ENCODE measurements at places on chromosomes 5 and 9.
A peak's percentile ranks its signal among the peaks of the same experiment; 100 is the strongest.

DNA sequence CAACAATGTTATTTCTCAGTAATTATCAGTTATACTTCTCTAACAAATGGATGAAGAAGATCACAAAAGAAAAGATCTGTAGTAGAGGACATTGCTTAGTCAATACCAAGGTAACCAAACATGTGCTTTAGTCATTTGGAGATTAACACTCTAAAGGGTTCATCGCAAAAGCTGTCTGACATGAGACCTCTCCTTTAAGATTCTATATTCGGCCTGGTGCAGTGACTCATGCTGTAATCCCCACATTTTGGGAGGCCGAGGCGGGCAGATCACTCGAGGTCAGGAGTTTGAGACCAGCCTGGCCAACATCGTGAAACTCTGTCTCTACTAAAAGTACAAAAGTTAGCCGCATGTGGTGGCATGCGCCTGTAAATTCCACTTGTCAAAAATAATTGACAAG is 18.3 kb upstream of the CKMT2 start:
- no peak for DNase-seq

GRCh38 chr5:93249651-93250289 is 331.2 kb downstream of the NR2F1-AS1 start:
- no peak for DNase-seq

DNA sequence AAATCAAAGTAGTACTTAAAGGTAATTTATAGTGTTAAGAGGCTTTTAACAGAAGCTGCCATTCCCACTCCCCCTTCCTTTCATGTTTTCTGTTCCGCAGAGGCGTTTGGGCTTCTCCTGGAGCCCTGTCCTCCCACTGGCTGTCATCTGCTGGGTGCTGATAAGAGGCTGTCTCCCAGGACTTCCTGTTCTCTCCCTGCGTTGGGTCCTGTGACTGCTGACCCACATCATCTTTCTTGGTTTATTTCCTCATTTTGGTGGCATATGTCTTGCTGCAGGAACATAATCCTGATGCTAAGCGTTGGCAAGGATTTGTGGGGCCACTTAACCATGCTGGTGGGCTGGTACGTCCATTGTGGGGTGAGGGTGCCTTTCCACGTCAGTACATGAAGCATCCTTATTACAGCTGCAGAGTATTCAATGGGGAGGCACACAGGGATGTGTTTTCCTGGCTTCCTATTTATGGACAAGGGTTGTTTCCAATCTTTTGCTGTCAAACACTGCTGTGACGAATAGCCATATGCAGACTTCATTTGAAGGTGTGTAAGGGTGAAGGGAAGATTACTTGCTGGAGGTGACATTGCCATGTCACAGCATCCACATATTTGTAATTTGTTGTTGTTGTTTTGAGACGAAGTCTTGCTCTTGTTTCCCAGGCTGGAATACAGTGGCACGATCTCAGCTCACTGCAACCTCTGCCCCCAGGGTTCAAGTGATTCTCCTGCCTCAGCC is 22.3 kb upstream of the RNF130 start:
- no peak for DNase-seq

GRCh38 chr5:81768935-81769452 is 18.1 kb upstream of the SSBP2 start:
- DNase-seq: no peak

- DNase-seq: no peak
These were observed 312.2 kb downstream of the SPOCK1 start for GRCh38 chr5:137186759-137187461.

GRCh38 chr5:115813719-115814118 is 2.7 kb downstream of the CDO1 start:
- no peak for DNase-seq

- no peak for DNase-seq
These were observed 22.3 kb downstream of the NDUFS6 start for GRCh38 chr5:1823381-1824034.

DNA sequence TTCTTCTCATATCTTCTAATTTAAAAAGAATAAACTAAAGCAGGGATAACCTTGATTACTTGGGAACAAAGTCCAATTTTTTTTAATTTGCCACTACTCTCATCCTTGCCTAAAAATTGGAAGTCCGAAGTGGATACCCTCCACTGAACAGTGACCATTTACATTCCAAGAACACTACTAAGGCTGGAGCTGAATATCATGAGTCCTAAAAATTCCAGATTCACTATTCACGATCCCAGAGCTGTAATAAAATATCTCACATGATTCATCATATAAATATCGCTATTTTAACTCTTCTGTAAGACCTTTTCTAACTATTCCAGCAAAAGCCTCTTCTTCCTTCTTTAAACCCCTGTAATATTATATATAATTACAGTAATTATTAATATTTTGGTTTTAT is 57.4 kb downstream of the ATPSCKMT start:
- no peak for DNase-seq

- no peak for DNase-seq
These were observed 47.3 kb downstream of the SLC1A1 start for GRCh38 chr9:4537581-4537980.

DNA sequence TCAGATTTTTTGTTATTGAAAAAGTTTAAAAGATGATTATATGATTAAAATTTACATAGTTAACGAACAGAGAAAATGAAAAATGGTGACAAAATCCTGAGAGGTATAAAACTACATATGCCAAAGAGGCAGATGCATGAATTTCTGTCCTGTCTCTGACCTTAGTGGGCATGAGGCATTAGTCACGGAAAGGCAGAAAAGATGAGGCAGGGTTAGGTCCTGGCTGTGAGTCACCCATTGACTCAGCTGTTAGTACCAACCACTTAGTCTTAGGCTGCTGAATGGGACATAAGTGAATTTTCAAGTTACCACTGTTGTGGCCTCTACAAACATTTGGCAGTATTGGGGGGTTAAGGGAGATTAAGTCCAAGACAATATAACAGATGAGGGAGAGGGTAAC is 33.1 kb downstream of the RASA1 start:
- no peak for DNase-seq

DNA sequence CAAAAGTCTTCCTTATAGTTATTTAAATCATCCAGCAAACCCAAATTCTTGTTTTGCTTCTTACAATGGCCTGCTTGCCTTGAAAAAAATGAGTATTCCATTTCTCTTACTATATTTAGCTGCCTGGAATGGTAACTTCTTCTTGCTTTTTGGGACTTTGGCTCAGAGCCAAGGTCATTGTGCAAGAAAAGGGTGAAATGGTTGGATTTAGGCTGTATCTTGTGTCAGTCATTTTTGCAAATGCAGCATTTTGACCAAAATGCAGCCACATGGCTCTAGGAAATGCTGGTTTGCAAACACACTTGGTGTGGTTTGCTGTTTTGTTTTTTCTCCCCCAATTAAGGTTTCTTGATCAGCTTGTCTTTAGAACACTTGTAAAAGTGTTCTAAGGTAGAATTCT is 133.3 kb upstream of the ELL2 start:
- no peak for DNase-seq

DNA sequence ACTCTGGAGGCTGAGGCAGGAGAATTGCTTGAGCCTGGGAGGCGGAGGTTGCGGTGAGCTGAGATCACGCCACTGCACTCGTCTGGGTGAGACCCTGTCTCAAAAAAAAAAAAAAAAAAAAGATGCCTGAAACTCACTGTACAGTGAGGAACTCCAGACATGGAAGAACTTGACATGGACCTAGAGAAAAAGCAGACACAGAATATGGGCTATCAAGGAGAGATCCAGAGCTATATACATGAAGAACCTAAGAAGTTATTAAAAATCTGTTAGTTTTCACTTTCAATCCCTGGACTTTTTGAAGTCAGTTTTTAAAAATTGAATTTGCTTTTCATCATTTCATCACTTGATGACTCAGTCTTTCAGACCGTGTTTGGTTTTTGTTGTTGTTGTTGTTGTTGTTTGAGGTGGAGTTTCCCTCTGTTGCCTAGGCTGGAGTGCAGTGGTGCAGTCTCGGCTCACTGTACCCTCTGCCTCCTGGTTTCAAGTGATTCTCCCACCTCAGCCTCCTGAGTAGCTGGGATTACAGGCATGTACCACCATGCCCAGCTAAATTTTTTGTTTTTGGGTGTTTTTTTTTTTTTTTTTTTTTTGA is 20.3 kb downstream of the PAIP2 start:
- DNase-seq: no peak

- DNase-seq: no peak
These were observed 97.6 kb downstream of the GALNT10 start for GRCh38 chr5:154288145-154288544.

DNA sequence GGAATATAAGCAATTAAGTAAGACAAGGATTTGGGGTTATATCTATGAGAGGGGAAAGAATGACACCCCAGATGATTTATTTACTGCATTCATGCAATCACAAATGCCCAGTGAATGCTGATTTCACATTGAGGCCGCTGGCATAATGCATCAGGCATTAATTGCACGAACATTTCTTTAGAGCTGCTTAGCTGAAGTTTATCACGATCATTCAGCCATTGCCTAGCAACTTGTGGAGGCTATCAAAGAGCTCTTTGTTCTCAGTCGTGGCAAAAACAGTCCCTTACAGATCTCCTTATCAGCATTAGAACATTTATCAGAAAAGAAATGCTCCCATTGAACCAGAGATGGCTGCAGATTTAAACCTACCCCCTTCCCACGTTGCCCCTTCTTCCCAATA is 88.7 kb upstream of the PRRC1 start:
- no peak for DNase-seq

- DNase-seq: no peak
These were observed 80.7 kb upstream of the ADAMTS19 start for GRCh38 chr5:129379406-129379805.

GRCh38 chr9:84404095-84404686 is 63.6 kb upstream of the SLC28A3 start:
- peak; percentile 65 for DNase-seq

GRCh38 chr5:31237174-31237573 is 43.7 kb downstream of the CDH6 start:
- DNase-seq: no peak

GRCh38 chr5:169527066-169527465 is 56.5 kb upstream of the SPDL1 start:
- no peak for DNase-seq

GRCh38 chr5:164359260-164360255 is 854.1 kb downstream of the MAT2B start:
- no peak for DNase-seq

DNA sequence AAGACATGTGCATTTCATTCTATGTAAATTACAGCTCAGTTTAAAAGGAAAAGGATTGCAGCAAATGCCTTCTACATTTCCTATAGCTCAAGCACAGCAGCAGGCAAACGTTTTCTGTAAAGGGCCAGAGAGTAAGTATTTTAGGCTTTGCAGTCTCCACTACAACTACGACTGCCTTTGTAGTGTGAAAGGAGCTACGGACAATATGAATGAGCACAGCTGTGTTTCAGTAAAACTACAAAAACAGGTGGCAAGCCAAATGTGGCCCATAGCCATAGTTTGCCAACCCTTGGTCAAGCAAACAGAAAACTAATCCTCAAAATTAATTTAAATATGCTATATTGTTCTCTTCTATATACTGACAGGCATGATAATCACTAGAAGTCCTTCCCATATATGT is 7.2 kb downstream of the PTBP3 start:
- DNase-seq: no peak

GRCh38 chr5:153601377-153601776 is 110.9 kb downstream of the GRIA1 start:
- DNase-seq: peak; percentile 24

DNA sequence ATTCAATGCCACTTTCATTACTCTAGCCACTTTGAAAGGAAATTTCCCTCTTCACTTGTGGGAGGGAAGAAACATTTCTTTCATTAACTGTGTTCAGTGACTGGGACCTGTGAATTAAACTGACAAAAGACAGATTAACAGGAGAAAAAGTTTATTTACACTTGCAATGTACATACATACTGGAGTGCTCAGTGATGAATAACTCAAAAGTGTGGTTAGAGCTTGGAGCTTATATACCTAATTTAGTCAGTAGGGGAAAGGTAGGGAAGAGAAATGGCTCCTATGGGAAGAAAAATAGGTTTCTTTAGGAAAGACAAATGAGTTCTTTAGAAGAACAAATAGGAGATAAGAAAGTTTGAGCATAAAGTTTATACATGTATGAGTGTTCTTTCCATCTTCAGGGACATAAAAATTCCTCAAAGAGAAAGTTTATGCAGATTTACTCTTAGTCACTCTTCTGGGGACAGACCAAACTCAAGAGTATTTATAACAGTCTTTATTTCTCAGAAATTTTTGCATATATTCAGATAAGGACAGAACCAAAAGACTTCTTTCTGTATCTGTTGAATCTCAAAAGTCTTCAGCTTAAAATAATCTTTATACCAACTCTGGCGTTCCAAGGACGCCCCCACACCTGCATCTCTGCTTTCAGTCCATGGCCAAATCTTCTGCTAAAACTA is 120.0 kb upstream of the RAI14 start:
- DNase-seq: no peak

DNA sequence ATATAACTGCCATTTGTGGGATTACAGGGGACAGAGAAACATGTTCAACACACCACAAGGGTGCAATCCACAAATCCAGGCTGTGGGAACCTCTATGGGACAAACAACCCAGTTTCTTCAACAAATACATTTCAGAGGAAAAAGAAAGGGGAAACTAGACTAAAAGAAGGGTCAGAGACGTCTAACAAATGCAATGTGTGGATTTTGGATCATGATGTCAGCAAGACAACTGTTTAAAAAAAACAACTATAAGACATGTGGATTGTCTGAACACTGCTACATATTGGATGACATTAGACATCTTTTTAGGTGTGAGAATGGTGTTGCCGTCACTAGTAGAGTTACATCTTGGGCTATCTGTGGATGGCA is 3.9 kb upstream of the RALGDS start:
- no peak for DNase-seq

DNA sequence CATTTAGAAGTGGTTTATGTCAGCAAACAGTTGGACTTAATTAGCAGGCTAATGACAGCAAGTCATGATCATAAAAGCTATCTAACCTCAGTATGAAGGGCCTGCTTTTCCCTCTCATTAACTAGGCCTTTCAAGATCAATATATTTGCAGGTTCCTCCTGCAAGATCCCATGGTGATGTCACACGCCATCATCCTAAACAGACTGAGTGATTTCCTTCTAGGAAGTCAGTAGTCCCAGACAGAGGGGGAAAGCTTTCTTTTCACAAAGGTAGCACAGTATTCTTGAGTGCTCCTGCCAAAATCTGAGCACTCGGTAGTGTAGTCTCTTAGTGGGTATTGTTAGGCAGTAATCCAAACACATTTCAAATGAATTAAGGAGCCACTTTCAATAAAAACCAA is 52.5 kb downstream of the UIMC1 start:
- DNase-seq: no peak

DNA sequence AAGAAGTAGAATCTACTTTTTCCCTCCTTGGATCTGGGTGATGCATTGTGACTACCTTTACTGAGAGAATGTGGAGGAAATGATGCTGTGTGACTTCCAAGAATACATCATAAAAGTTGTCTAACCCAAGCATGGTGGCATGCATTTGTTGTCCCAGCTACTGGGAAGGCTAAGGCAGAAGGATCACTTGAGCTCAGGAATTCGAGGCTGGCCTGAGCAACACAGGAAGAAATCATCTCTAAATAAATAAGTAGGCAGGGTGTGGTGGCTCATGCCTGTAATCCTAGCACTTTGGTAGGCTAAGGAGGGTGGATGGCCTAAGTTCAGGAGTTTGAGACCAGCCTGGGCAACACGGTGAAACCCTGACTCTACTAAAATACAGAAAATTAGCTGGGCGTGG is 143.2 kb upstream of the VLDLR start:
- DNase-seq: no peak

Measured in GM13976 (cell line).